ENCODE measurements at places on chromosomes 1 and 21.

GRCh38 chr21:46060596-46061061, 37.3 kb upstream of the COL6A2 start:
- no peak for DNase-seq

GRCh38 chr1:115300087-115300876, 37.8 kb downstream of the NGF start:
- DNase-seq: no peak

- no peak for DNase-seq
Measured at GRCh38 chr1:227767401-227768124, 32.3 kb downstream of the SNAP47 start.

DNA sequence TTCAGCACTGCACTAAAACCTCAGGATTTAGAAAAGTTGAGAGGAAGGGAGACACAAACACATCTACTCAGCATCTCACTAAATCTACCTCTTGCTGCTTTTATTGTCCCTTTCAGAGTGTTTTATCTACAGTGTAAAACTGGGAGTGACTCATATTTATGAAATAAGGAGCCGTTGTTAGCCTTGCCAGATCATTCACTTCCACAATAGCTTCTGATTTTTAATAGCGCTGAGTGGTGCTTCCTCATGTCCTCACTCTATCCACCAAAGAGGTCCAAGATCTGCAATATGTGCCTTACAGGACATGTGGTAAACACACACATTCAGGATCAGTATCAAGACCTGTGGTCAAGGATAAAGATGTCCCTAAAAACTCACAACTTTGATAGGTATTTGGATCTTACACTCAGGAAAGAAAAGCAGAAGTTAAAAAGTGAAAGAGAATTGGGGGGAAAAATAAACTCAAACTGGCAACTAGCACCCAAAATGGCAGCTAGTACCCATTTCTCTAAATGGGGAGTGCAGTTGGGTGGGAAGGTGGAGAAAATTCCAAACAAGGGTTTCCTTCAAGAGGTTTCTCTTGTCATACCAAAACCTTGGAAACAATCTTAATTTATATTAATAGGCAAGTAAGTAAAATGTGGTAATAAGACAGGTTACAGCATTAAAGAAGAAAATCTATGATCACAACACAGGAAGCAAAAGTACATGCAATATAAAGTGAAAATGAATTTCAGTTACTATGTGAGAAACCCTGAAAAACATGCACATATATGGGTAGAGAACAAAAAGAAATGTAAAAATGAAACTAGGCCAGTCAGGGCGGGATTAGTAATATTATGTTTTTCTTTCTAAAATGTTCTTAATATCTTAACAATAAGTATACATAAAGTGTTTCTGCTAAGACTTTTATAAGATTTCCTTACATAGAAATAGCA, 15.9 kb downstream of the DUSP10 start:
- no peak for DNase-seq

GRCh38 chr1:218674280-218674773, 329.2 kb downstream of the TGFB2 start:
- no peak for DNase-seq
